ENCODE measurements at places on chromosomes 4 and X.

GRCh38 chr4:173205656-173206055, 37.0 kb downstream of the GALNT7 start:
- DNase-seq, result no peak

- DNase-seq, result no peak
These were observed 697 bp downstream of the ZNF280C start for GRCh38 chrX:130267956-130268448.

DNA sequence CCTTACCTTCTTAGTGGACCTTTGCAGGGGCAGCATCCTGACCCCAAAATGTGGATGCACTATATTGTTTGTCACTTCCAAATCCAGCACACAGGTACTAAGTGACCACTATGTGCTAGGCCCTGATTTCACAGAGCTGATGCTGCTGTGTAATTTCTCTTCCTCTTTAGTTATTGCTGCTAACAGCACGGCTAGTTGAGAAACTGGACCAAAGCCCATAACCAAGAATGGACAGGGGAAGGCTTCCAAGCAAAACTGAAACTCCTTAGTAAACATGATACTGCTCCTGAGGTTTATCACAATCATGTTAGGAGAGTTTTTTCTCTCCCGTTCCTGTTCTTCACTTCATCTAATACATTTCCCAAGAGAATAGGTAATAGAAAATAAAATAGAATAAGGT, 172.9 kb upstream of the TTC29 start:
- no peak for DNase-seq

DNA sequence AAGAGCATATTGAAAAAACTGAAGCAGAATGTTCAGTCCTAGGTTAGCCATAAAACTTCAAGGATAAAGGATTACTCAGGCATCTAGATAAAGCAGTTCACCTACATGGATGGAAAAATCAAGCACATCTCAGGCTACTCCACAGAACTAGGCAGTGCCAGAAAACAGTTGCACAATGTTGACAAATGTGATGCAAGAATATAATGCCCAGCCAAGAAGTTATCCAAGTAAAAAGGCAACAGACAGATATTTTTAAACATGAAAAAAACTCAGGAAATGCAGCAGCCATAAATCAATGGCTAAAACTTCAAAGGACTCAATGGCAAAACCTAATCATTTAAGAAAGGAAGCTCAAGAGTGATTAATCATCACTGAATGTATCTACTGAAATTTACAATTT, 456.0 kb upstream of the FAM241A start:
- no peak for DNase-seq

DNA sequence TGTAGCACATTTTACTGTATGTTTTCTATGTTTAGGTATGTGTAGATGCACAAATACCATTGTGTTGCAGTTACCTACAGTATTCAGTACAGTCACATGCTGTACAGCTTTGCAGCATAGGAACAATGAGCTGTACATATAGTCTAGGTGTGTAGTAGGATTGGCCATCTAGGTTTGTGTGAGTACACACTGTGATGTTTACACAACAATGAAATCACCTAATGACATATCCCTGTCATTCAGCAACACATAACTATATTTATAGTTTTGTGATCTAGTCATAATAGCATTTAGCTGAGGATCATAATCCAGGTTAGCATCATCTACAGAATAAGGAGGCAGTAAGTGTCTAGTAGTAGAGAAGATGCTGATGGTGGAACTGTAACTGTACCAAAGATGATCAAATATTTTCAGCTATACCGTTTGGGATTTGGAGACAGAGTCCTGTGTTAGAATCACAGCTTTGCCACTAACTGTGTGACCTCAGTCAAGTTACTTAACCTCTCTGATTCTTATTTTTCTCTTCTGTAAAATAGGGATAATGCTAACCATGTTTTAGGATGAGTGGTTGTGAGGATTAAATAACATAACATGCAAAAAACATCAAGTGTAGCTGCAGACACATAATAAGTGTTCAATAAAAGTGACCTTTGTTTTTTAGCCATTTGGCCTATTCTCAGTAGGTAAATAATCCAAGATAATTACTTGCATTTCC, 73.3 kb downstream of the LIMCH1 start:
- DNase-seq, result no peak

GRCh38 chr4:6715704-6716017, 313 bp upstream of the BLOC1S4 start:
- DNase-seq, result no peak

DNA sequence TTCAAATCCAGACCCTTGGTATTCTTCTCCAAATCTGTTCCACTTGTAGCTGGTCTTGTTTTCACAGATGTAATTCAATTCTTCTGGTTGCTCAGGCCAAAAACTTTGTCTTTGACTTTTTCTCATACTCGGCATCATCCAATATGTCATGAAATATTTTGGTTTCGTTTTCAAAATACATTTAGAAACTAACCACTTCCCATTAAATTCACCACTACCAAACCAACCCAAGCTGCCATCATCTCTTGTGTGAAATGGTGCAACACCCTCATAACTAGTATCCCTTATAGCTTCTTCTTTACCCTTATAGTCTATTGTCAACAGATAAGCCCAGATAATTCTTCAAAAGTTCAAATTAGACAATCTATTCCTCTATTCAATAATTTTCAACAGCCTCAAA, 192.1 kb downstream of the PRR32 start:
- no peak for DNase-seq

DNA sequence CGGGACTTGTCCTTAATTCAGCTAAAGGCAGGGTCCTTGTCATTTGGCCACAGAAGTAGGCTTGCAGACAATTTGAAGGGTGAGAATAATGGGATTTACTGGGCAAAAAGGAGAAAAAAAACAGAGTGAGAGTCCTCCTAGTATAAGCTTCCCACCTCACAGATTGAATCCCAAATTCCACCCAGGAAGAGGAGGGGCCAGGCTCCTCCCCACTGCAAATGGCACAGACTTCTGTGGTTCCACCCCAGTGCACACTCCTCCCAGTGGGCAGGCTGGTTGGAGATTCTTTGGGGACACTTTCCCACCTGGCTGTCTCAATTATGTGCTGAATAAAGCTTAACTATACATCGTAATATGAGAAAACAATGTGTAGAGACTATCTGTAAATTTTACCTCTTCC, 31.6 kb downstream of the MEPE start:
- no peak for DNase-seq
